ENCODE measurements at places on chromosomes 11 and 22.

- peak; percentile 17 for DNase-seq
Observed at GRCh38 chr11:120527111-120527761, 15.7 kb downstream of the GRIK4 start.

DNA sequence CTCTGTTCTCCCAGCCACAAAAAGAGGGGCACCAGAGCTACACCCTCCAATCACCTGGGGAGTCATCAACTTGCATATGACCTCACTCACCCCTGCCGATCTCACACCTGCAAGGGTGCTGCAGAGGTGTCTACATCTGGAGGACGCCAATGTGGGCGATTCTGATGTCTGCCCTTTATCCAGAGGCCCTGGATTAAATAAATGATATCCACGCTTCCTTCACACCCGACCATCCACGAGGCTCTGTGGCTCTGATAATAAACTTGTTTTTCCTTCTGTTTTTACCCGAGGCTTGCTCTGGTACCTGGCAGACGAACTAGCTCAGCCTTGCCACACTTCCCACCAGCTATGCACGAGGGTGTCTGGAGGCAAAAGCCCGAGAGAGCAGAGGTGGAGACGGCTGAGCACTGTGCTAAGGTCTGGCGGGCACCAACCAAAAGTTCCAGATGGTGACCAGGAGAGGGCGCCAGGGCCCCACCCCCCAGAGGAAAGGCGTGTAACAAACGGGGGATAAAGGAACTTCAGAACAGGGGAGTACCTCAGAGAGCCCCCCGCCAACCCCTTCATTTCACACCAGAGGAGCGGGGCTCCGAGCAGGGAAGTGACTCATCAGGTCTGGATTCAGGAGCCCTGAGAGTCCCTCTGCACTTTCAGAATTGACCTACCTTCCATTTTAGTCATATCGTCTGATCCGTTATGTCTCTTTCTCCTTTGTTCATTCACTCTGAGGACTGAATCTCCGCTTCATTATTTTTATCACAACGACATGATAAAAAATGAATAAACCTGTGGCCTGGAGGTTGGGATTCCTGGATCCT lies 13.5 kb downstream of the SCN3B start:
- peak; percentile 13 for DNase-seq

- no peak for DNase-seq
Observed at GRCh38 chr11:77999446-78000030, 5.1 kb upstream of the INTS4 start.

- no peak for DNase-seq
Observed at GRCh38 chr22:28978863-28979796, 82.5 kb downstream of the C22orf31 start.

GRCh38 chr11:64192434-64192833 lies 6.5 kb downstream of the STIP1 start:
- DNase-seq: no peak

DNA sequence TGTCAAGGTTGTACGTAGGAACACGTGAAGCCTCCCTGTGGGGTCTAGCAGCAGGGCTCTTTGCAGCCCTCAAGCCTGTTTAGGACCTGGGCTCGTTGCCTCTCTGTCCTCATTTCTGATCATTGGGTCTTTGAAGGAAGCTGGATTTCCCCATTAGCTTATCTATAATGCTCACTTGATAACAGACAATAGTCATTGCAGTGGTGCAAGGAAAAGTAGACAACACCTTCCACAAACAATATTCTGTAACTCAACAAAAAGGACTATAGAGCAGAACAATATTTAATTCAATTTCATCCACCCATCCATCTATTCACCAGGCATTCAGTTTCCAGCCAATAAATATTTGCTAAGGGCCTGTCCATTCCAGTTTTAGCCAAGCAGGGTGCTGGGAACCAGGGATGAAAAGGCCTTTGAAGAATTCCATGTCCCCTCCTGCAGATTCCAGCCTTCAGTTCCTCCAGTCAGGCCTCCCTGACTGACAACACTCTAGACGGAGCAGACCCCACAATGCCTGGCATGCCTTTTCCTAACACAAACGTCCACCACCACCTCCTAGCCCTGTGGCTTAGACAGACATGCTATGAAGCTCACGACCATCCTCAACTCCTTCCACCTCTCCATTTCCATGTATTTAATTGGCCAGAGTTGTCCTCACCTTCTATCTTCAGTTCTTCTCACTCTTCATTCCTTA lies 12.7 kb upstream of the POLD3 start:
- DNase-seq: no peak

DNA sequence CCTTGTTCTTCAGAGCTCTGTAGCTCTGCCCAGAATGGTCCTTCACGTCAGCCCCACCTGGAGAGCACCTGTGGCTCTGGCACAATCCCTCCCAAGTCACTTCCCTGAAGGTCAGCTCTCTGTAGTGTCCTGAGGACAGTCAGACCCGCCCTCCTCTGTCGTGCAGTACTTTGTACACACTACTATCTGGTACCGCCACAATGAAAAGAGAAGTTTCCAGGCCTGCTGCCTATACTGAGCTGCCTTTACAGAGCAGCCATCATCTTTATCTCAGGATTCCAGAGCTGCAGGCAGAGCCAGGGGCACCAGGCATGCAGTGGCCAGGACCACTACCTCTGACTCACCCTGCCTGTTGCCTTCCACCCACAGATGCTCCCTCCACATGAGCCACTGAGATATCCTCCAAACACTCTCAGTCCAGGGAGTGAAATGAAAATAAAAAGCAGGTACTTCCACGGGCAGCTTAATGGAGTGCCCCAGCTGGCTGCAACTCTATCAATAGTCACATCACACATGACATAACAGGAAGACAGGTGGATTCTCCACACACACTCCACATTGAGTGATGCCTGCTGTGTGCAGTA lies 7.3 kb downstream of the PACSIN2 start:
- peak; percentile 86 for DNase-seq

DNA sequence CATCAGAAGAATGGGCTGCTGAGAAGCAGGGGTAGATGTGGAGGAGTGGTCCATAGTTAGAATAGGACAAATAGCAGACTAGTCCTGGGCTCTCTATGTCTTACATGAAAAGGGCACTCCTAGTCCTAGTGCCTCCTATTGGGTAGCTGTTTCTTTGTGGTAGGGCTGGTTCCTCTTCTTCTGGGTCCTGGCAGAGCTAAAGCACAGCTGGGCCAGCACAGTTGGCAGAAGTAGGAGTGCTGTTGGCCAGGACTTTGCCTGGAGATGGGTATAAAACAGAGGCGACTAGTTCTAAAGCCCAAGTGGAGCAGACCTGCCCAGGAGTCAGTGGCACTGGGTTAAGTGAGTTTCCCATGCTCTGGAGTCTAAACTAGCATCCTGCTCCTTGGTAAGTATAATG lies 55.2 kb downstream of the PPFIBP2 start:
- no peak for DNase-seq

- DNase-seq: no peak
Observed at GRCh38 chr22:34972191-34972897, 93.6 kb upstream of the ISX start.

DNA sequence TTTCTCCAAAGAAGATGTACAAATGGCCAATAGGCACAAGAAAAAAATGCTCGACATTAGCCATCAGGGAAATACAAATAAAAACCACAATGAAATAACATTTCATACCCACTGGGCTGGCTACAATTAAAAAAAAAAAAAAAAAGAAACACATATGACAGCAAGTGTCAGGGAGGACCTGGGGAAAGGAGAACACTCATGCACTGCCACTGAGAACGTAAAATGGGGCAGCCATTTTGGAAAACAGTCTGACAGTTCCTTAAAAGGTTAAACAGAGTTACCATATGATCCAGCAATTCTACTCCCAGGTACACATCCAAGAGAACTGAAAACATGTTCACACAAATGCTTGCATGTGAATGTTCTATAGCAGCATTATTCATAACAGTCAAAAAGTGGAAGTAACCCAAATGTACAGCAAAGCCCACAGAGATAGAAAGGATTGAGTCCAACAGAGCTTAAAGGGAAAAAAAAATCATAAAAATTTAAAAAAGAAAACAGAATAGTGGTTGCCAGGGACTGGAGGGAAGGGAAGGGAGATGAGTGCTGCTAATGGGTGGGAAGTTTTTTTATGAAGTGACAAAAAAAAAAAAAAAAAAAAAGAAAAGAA lies 48.4 kb upstream of the CYP2D6 start:
- no peak for DNase-seq

DNA sequence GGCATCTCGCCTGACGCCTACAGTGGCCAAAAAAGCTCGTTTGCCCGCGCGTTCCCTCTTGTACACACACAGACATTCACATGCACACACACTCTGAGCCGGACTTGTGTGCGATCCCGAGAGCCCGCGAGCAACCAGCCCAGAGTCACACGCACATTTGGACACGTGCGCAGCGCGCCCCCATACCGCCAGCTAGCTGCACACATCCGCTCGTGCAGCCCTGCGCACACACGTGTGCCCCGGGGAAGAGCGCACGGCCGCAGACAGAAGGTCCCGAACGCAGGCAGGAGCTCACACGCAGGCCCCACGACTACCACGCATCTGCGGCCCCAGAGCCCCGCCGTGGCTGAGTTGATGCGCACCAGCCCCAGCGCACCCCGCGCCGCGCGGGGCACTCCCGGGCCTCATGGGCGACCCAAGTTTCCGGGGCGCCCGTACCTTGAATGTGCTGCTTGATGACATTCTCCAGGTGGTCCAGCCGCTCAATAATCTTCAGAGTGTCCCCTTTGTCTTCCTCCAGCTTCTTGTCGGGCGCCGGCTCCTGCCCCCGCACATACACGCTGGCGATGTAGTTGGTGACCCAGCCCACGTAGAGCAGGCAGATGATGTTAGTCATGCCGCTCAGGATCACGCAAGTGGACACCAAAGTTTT lies 758 bp downstream of the GALNT18 start:
- no peak for DNase-seq

- no peak for DNase-seq
Observed at GRCh38 chr11:83068568-83068967, 3.1 kb downstream of the RAB30 start.

DNA sequence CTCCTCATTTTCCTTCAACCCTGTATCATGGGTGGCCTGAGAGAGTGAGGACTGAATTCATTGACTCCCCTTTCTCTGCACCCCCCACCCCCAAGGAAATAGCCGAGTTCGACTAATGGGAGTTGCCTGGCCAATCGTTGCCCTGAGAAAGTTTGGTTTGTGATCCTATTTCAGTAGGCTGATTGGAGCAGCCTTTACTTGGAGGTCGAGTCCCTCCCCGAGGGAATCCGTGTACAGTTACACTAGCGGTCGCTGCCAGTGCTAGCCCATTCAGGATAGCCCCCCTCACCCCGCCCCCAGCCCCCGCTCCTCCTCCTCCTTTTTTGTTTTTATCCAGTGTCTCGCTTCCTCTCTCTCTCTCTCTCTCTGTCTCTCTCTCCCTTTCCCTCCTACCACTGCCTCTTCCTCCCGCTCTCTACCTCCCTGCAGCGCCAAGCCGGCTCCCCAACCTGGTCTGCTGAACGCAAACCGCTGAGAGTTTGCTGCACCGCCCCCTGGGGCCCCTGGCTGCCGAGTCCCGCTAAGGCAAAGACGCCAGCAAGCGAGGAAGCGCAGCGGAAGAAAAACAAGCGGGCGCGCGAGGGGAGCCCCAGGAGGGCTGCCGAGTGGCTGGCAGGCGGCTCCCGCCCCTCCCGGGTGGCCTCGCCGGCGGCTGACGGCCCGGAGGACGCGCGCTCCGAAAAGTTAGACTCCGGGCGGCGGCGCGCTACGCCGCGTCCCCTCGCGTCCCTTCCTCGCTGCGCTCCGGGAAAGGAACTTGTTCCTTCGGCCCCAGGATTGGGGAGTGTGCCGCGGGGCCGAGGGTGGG lies at the start of gene GRAMD1B:
GRAMD1B (plus strand) TSS at position 357 of the 808 bp plus-strand sequence. CDS start 524 bp downstream, outside the sequence.
- peak; percentile 32 for DNase-seq

- no peak for DNase-seq
Observed at GRCh38 chr22:28896611-28897010, 13.2 kb downstream of the ZNRF3 start.

GRCh38 chr11:129295746-129296145 lies 79.9 kb upstream of the BARX2 start:
- DNase-seq: peak; percentile 83

Measured in amniotic epithelial cell (primary cell).